Ovary (tissue), 10 donors: ENCODE measurements at places on chromosomes 5 and 9. TPM values are rescaled to one million over a fixed set of nuclear protein-coding genes. Genes with fewer than 3 reads are reported as not detected.

Gene F12
- total RNA-seq: not detected

DNA sequence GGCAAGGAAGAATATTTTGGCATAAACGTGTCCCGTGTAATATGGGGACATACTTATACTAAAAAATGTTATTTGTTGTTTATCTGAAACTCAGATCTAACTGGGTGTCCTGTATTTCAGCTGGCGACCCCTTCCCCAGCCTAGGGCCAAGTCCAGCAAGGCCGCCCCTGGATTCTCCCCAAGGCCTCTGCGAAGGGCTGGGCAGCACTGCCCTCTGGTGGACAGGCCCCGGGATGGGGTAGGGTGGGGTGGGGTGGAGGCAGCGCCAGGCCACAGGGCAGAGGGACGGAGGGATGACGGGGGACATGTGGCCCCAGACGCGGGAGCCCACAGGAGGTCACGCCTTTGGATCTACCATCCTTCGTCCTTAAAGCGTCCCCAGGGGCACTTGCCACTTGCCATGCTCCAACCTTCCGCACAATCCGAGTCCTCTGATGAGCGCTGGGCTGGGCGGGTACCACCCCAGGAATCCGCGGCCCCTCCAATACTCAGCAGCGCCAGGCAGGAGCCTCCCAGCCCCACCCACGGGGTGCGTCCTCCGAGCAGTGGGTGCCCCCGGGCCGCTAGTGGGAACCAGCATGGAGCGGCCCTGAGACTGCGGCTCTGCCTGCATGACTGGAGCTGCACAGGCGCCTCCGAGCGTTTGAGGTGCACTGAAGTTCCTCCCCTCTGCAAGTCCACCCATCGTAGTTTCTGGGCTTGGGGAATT, 7.1 kb upstream of the AGPAT2 start:
- peak; percentile 45 for DNase-seq

DNA sequence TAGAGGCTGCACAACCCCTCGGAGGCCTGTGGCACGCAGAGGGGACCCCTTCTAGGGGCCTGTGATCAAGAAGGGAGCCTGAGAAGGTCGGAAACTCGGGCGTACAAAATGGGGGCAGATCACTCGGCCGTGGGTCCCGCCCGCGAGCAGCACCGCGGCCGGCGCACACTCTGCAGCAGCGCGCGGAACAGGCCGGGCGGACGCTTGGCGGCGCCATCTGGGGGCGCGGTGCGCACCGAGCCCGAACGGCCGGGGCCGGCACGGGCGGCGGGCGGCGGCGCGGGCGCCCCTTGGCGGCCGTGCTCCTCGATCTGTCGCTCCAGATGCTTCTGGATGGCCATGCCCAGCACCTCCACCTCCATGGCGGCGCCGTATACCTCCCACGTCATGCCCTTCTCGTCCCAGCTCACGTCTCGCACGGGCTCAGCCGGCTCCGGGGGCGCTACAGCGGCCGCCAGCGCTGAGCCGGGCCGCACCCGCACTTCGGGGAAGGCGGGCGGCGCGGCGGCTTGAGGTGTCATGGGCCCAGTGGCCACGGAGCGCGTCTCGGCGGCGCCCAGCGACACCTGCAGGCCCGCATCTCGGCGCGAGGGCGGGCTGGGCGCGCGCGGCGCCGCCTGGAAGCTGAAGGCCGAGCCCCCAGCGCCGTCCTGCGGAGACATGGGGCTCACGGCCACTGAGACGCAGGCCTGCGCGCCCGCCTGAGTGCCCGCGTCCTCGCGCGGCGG, 13.1 kb downstream of the GPRIN1 start:
- DNase-seq: peak; percentile 15

DNA sequence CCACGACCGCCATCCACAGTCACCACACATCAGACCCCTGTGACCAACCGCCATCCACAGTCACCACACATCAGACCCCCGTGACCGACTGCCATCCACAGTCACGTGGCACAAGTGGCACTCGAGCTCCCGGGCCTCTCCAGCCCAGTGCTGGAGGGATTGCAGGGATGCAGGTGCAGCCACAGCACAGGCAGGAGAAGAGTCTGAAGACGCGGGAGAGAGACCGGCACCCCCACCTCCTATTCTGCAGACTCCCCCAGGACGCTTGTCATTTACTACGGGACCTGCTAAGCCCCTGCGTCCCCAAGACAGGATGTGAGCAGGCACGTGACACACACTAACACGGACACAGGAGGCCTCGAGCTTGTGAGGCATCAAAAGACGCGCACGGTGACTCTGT, 21.1 kb downstream of the TERT start:
- DNase-seq: no peak

DNA sequence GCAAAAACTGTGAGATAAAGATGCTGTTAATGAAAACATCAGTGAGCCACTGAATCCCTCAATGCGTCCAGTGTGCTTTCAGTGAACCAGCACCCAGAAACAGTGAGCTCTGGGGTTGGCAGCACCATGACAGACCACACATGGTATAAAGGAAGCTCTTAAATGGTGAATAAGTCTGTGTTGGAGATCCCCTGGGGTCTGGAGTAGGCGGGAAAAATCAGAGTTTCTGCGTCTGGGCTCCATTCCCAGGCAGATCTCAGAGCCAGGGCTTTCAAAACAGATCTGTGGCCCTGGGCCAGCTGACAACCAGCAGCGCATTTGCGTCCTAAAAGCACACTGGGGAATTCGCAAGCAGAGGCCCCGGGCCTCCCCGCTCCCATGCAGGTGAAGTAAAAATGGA, 233.5 kb downstream of the FRMD3 start:
- peak; percentile 89 for DNase-seq
